T-helper 17 cell (primary cell): ENCODE measurements at places on chromosomes 2 and 18. TPM values are rescaled to one million over a fixed set of nuclear protein-coding genes. Genes with fewer than 3 reads are reported as not detected.
A peak's percentile ranks its signal among the peaks of the same experiment; 100 is the strongest.

The DCC gene
- total RNA-seq, result not detected

The CHST9 gene
- total RNA-seq, result not detected

The GDF7 gene
- total RNA-seq, result 0.16 TPM

- peaks cover 2% of the 10 kb centered on the region for H3K4me1 ChIP-seq
- H3K36me3 ChIP-seq, result no peaks in the 10 kb centered on the region
- no peak overlapping the region for H3K4me3 ChIP-seq
Measured at GRCh38 chr18:25284861-25285550, 67.0 kb downstream of the ZNF521 start.

- H3K27me3 ChIP-seq, result peaks cover 29% of the 10 kb centered on the region
- no peak overlapping the region for H3K4me3 ChIP-seq
- no peaks in the 10 kb centered on the region for H3K36me3 ChIP-seq
- H3K27ac ChIP-seq, result no peak overlapping the region
Measured at GRCh38 chr2:95317665-95318425, 20.7 kb downstream of the KCNIP3 start.

DNA sequence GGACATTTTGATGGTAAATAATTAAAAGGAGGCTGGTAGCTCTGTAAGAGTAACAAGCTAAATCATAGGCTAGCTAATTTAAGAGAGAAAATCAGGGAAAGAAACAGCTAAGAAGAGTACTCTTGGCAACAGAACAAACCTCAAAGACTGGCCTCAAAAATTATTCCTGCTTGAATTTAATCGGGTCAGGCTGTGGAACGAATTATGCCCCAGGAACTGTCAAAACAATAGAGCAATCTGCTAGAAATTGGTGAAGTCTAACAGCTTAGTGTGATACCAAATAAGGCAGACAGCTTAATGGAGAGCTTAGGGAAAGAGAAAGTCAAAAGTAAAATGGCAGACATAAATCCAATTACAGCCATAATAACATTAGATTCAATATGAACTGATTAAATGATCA, 215.7 kb downstream of the MREG start:
- no peak overlapping the region for H3K4me3 ChIP-seq
- H3K27me3 ChIP-seq, result peaks cover 9% of the 10 kb centered on the region
- no peak for DNase-seq

DNA sequence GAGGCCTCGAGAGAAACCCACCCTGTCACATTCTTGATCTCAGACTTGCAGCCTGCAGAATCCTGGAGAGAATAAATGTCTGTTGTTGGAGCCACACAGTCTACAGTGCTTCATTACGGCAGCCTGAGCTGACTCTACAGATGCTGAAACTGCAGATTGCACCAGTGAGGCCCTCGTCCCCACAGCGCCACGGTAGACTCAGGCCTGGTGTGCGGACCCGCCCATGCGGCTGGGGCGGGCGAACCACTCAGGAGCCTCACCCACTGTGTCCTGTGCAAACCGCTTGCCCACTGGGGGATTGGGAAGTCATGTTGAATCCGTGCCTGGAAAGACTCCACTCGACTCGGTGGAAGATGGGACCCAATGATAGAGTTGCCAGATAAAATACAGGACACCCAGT, 125.2 kb upstream of the COPS8 start:
- H3K27me3 ChIP-seq, result peaks cover 19% of the 10 kb centered on the region
- H3K4me1 ChIP-seq, result no peaks in the 10 kb centered on the region
- no peak overlapping the region for H3K4me3 ChIP-seq
- DNase-seq, result no peak
- H3K36me3 ChIP-seq, result no peaks in the 10 kb centered on the region
- no peak overlapping the region for H3K27ac ChIP-seq

GRCh38 chr18:79139206-79139605, 70.0 kb downstream of the ATP9B start:
- peak; percentile 12 for DNase-seq
- H3K4me3 ChIP-seq, result no peak overlapping the region
- H3K27me3 ChIP-seq, result no peaks in the 10 kb centered on the region

DNA sequence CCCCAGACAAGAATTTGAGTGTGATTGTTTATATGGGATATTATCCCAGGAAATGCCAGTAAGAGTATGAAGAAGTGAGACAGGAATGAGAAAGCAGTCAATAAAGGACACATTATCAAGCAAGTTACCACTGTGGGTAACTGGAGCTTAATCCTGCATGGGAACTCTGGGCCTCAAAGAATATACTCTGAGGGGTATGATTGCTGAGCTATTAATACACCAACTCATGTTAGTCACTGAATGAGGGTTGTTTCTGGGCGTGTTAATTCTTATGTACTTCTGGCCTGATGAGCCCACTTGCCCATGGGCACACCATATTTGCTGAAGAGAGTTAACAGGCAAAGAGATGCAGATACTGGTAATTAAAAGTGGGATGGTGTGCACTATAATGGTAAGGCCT, 26.6 kb upstream of the PAIP2B start:
- no peak overlapping the region for H3K27ac ChIP-seq
- peaks cover 37% of the 10 kb centered on the region for H3K27me3 ChIP-seq
- H3K4me3 ChIP-seq, result no peak overlapping the region
- no peak for DNase-seq
